Dermis microvascular lymphatic vessel endothelial cell (primary cell): ENCODE measurements at places on chromosomes 4 and X. TPM values are rescaled to one million over a fixed set of nuclear protein-coding genes. Genes with fewer than 3 reads are reported as not detected.

DNA sequence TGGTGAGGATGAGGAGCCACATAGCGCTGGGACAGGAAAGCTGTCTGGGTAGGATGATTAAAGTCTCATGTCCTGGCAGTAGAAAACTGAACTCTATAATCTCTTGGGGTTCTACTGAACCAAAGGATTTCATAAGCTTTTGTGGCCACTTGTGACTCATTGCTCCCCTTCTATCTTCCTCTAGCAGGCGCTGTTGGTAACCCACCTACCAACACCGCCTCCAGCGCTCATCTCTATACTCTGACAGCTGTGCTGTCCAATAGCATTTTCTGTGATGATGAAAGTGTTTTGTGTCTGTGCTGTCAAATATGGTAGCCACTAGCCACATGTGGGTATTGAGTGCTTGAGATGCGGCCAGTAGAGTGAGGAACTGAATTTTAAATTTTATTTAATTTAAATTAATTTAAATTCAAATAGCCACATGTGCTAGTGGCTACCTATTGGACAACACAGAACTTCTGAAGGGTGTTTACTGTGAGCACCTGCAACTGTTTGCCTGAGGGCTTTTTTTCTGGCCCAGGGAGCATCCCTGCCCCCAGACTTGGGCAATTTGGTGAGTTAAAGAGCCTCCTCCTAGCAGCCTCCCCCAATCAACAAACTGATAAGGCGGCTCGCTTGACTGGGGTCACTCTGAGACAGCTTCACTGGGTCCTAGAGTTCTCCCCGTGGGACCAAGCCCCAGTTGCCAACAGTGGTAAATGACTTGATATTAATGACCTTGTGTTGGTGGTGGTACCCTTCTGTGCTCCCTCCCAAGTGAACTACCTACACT lies 169.2 kb upstream of the ATP6AP2 start:
- no peak for DNase-seq

DNA sequence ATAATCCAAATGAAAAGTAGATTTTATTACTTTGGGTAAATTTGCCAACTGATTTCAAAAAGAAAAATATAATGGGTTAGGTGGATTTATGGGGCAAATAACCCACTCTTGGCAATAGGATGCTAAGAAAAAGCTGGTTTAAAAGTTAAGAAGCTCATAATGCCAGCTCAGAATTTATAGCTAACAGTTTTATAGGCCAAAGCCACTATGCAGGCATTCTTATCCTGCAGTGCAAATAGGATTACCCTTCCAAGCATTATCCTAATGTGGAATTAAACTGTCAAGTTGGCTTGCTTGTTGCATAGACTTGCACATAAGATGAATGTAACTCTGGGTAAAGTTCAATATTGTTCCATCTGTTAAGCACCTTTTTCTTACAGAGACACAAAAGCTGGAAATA lies 703.0 kb downstream of the PCDH18 start:
- DNase-seq = no peak

THAP9 gene
- total RNA-seq = 5.0 and 5.4 TPM in 2 replicates

DNA sequence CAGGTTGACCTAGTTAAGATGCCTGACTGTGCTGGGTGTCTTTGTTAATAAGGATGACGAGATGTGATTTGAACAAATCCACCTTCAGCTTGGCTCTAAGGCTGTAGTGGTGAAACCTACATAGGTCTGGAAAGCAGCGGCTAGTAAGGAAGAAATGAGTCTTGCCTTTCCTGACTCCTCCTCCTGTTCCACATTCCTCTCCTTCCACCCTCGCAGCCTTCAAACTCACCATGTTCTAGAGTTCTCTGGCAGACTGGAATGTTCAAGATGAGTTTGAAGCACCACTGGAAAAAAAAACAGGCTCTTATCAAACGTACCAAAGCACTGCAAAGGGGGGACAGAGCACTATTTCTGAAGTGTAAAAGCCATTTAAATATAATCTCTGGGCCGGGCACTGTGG lies 395.4 kb downstream of the BMPR1B start:
- DNase-seq = no peak

DNA sequence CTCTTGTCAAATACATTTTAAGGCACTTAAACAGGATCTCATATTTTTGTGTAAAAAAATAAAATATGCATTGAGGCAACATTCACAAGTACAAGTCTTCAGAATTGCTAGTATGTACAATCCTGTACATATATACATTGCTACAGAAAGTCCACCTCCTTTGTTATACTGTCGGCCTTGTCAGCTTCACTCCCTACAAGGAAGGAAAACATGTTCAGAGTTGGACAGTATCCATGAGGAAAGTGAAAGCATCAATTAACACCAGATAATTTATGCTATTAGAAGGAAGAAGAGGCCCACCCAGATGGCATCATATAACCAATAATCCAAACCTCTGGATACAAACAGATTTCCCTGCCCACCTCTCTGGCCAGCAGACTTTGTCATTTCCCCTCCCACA lies 42.0 kb downstream of the REELD1 start:
- DNase-seq = no peak

- DNase-seq = no peak
Measured at GRCh38 chr4:70914000-70914399, 11.8 kb downstream of the MOB1B start.

RTL9 gene
- total RNA-seq = not detected in 2 replicates

DNA sequence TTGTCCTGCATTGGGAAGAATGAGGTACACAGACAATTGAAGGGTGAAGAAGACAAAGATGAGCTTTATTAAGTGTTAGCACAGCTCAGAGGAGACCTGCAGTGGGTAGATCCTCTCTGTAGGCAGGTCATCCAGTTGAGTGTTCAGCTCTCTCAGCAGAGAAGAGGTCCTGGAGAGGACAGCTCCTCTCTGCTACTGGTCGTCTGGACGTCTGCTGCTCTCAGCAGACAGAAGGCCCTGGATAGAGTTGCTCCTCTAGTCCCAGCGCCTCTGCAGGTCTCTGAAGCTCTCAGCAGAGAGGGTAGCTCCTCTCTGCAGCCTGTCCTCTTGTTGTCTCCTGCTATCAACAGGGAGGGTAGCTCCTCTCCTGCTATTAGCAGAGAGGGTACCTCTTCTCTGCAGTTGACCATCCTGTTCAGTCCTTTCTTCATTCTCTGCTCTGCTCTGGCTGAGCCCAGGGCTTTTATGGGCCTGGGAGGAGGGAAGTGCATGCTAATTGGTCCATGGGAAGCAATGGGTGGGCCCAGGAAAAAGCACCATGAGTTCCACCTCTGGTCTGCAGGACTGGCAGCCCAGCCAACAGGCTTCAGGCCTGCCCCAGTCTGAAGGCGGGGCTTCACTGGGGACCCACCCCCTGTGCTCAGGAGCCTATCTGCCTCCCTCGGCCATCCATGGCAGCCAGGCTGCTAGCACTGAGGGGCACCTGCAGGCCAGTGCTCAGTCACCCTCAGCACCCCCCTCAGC lies 54.1 kb upstream of the IBSP start:
- DNase-seq = no peak

- no peak for DNase-seq
Measured at GRCh38 chr4:79604152-79604551, 196.1 kb upstream of the GK2 start.

CCDC110 gene
- 0.13 and 0.25 TPM in 2 replicates for total RNA-seq

NUDT10 gene
- total RNA-seq = under 0.01 TPM in 2 replicates
